A549 treated with Hydrocortisone at 1 μM for 4 hours (cell line): ENCODE measurements at places on chromosomes 2 and 18. TPM values are rescaled to one million over a fixed set of nuclear protein-coding genes. Genes with fewer than 3 reads are reported as not detected.

The DDX1 gene
- total RNA-seq: 123 to 162 TPM (median 127 TPM) in 5 replicates

The FAM124B gene
- total RNA-seq: not detected in 5 replicates

The DSG2 gene
- total RNA-seq: 43.0 to 81.7 TPM (median 62.8 TPM) in 5 replicates

The CRIM1 gene
- 116 to 177 TPM (median 160 TPM) in 5 replicates for total RNA-seq

The TMEM163 gene
- 0.06 to 0.22 TPM (median 0.16 TPM) in 5 replicates for total RNA-seq

The LAMA1 gene
- 0.06 to 0.26 TPM (median 0.07 TPM) in 5 replicates for total RNA-seq

The KCNIP3 gene
- 1.3 to 2.3 TPM (median 1.7 TPM) in 5 replicates for total RNA-seq

The KDM3A gene
- 15.5 to 30.4 TPM (median 22.5 TPM) in 5 replicates for total RNA-seq

The TCF7L1 gene
- total RNA-seq: 8.5 to 11.5 TPM (median 10.2 TPM) in 5 replicates

The ADRA2B gene
- total RNA-seq: 0.06 to 0.17 TPM (median 0.09 TPM) in 5 replicates

The IL1F10 gene
- not detected in 5 replicates for total RNA-seq

The OTOS gene
- not detected in 5 replicates for total RNA-seq

The SKOR2 gene
- not detected in 5 replicates for total RNA-seq

The OR6B3 gene
- not detected in 5 replicates for total RNA-seq

The MRPS9 gene
- total RNA-seq: 29.3 to 32.2 TPM (median 31.3 TPM) in 5 replicates

The FEV gene
- not detected in 5 replicates for total RNA-seq

The DSG3 gene
- 0.01 to 0.02 TPM (median 0.02 TPM) in 3 of 5 replicates, not detected in the others for total RNA-seq

The FAM136A gene
- 84.0 to 96.1 TPM (median 94.6 TPM) in 5 replicates for total RNA-seq

The MTERF4 gene
- total RNA-seq: 22.2 to 34.4 TPM (median 23.1 TPM) in 5 replicates

The ACVR1C gene
- 0.02 to 0.05 TPM in 2 of 5 replicates, not detected in the others for total RNA-seq

The NOSTRIN gene
- 1.3 to 2.7 TPM (median 2.1 TPM) in 5 replicates for total RNA-seq

The ASB18 gene
- total RNA-seq: not detected in 5 replicates

The SEMA4F gene
- total RNA-seq: 9.2 to 12.6 TPM (median 11.9 TPM) in 5 replicates

The C2orf78 gene
- total RNA-seq: not detected in 5 replicates
